Esophagus squamous epithelium (tissue), 5 donors: ENCODE measurements at places on chromosomes 11 and 22.

DNA sequence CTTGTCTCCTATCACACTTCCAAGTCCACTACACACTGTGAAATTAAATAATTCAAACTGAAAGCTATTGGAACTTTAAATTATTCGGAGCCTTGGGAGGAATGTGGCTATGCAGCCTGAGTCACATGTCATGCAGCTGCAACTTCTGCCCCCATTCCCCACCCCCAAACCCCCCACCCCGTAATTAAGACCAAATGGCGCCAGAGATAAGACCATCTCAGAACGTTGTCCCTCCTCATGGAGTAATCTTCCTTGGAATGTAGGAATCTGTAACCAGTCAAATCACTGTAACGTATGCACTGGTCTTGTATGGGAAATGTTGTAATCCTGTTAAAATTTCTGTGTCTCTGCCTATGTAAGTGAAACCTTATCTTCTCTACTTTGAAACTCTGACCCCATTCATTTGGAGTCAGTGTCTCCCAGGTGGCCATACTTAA, 37.0 kb downstream of the GAB2 start:
- DNase-seq = no peak

DNA sequence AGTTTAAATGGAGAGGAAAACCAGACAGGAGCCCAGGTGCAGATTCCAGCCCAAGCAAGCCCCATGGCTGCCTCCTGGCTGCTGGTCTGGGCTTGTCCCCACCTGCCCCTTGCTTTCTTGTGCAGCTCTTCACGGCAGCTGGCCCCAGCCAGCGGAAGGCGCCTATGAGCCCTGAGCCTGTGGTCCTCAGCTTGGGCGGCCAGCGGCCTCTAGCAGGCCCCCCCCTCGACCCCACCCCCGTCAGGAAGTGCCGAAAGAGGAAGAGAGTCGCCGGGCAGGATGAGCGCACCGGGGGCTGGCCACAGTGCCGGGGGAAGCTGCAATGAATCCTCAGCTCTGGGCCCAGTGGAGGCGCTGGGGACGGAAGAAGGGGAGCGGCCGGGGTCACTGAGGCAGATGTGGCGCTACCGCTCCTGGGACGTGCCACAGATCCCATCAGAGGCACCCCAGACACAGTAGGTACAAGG, 2.1 kb upstream of the DGKZ start:
- no peak for DNase-seq

DNA sequence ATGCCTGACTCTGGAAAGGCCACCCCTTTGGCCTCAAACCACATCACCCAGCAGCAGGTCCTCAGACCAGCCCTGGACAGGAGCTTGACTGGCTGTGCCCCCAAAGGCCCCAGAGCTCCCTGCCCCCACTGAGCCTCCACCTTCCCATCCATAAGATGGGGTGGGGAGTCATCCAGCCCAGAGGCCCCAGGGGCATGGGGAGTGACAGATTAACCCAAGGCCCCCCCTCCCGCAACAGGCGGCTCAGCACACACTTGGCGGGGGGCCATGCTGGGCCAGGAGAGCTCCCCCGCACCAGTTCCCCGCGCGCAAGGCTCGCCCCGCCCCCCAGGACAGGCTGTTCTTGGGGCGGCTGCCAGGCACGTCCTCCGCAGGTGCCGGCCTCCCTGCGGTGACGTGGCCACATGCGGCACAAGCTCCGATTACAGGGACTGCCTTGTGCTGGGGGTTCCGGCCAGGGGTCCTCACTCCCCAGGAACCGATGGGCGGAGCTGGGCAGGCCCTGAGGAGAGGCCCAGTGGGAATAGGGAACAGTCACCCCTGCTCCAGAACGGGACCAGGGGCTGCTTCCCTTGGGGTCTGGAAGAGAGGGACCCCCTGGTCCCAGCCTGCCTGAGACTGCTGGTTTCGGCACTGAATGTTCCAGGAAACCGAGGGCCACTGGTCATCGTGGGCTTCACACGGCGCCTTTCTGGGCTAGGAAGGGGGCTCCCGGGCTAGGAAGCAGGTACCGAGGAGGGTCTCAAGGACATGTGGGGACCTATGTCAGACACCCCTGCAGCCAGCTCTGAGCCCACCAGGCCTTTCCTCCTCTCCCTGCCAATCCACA, 5.1 kb upstream of the CDKN1C start:
- no peak for DNase-seq

DNA sequence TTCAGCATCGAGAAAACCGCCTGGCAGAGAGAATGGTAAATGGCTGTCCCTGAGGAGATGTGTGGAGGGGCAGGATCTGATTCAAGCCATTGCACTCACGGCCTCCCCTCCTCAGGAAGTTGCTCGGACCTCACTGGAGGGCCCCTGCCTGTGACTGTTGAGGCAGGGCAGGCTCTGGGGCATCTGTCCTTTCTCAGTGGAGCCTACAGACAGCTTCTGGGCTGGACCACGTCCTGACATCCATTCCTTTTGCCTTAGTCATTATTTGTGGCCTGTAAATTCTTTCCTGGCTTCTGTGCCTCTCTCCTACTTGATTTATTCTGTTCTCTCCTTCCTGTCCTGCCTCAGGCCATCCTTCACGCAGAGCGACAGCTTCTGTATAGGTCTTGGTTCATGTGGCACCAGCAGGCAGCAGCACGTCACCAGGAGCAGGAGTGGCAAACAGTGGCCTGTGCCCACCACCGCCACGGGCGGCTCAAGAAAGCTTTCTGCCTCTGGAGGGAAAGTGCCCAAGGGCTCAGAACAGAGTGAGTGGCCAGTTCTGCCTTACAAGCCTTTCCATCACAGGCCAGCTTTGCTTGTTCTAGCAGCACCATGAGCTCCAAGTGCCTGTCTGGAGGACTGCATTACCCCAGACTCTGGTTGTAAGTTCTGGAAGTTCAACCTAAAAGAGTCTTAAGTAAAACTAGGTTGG, 59.6 kb downstream of the PISD start:
- no peak for DNase-seq

DNA sequence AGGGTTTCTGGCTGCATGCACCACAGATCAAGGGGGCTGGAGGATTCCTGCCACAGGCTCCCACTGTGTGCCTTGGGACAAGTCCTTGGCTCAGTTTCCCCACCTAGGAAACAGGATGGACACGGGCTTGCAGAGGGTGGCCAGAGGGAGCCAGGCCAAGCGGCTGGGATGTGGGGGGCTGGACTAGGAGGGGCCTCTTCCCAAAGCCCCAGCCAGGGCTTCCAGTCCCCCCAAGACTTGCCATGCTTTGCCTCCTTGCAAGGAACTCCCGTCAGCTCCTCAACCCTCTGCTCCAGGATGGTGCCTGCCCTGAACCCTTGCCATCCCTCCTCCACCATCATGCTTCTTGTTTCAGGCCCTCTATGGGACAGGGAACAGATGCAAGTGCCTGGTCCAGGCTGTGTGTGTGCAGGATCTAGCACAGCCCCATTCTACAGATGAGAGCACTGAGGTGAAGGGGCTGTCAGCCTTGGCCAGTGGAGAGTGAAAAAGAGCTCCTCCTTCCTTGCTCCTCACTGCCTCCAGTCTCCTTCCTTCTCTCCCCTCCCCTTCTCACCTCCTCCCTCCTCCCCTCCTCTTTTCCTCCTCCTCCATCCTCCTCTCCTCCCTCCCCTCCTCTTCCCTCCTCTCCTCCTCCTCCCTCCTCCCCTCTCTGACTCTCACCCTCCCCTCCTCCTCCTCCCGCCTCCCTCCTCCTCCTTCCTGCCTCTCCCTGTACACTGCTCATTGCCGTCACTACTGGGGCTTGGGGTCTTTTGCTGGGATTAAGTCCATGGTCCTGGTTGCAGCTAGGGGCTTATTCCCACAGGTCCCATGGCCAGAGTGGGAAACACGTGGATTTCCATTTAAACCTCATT, 13.3 kb upstream of the FGF19 start:
- no peak for DNase-seq

GRCh38 chr11:110473706-110474105, 44.0 kb downstream of the FDX1 start:
- DNase-seq = no peak

DNA sequence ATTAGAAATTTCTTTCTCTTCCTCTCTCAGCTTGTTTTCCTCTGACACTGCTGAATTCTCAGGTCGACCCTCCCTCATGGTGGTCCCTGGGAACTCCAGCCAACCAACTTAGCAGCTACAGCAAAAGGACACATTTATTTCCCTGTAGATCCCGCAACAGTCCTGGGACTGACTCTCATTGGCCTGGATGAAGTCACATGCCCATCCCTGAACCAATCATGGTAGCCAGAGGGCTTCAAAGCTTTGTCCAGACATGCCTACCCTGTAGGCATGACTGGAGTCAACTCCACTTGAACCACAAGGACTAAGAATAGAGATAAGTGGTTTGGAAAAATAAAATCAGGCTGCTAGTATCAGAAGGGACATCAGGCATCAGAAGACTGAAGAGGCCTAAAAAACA, 84.6 kb upstream of the LRRC55 start:
- DNase-seq = no peak

DNA sequence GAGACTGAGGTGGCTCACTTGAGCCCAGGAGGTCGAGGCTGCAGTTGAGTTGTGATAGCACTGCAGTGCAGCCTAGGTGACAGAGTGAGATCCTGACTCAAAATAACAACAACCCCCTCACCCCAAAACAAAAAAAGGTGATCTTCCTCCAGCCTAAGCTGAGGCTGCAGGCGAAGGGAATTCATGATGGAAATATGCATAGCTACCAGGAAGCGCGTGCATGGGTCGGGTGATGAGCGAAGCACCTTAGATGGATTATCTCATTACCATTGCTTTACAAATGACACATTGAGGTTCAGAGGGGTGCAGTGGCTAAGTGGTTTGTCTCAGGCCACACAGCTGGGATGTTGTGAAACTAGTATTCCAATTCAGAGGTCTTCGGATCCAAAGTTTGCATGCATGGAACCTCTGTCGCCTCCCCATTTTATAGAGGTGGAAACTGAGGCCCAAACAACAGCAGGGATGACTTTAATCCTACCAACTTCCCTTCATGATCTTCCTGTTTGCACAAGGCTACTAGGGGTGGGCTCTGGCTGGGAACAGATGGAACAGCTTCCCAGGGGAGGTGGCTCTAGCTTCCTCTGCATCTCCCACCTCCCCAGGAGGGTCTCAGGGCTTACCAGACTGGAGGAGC, 4.6 kb downstream of the SLC29A2 start:
- no peak for DNase-seq

DNA sequence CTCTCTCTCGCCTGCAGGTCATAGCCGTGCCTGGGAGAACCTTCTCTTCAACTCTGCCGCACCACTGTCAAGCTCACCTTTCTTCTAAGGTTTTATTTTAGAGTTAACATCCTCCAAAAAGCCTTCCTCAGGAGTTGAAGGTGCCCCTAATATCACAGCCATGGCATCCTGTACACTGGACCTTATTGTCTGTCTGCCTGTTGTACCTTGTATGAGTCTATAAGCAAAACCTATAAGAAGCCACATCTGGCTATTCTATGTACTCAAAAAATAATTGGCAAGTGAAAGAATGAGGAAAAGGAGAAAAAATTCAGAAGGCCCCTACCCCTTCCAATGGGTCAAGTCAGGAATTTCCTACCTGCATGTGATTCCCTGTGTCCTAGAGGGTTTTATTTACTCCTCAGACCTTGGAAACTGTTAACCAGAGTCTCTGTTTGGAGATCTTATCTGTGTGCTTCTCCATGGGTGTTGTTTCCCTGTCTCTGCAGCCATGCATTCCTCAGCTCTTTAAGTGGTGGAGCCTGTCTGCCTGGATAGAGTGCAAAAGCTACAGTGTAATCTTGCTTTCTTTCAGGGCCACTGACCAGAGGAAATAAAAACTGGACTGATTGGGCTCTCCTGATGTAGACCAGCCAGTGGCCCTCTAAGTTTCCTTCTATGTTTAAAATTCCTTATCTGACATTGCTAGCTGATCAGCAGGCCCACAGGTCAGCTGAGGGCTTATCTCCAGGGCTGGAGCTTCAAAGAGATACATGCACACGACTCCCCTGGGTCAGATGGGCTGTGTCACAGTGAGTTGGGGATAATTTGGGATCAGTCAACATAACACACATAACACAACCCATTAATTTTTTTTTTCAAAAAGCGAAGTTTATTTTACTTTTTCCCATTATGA, 37.6 kb upstream of the TMEM135 start:
- DNase-seq = no peak

GRCh38 chr11:75344186-75344585, 7.3 kb downstream of the ARRB1 start:
- no peak for DNase-seq

DNA sequence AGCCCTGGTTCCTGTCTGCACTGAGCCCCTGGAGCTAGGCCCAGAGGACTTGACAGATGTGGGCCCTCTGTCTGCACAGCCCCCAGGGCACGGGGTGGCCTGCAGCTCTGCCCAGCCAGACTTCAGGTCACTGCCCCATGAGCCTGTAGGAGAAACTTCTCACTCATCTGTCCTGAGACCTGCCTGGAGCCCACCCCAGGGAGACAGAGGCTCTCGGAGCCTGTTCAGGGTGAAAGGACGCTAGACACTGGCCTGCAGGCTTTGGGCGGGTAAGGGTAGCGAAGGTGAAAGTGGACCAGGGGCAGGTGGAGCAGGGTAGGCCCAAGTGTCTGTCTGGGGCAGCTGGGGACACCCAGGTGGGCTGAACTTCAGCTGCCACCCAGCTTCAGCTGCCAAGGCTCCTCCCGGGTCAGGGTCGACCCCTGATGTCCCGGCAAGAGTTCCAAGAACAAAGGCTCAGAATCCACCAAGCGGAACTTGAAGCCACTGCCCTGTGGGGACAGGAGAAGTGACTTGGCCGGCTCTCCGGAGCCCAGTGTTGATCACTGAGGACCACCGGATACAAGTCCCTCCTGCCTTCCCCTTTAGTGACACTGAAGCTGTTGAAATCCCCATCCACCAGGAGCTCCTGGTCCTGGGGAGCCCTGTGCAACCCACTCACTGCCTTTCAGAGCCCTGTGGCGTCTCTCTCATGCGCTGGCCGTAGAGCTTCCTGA, 90.3 kb downstream of the KCNQ1 start:
- no peak for DNase-seq

DNA sequence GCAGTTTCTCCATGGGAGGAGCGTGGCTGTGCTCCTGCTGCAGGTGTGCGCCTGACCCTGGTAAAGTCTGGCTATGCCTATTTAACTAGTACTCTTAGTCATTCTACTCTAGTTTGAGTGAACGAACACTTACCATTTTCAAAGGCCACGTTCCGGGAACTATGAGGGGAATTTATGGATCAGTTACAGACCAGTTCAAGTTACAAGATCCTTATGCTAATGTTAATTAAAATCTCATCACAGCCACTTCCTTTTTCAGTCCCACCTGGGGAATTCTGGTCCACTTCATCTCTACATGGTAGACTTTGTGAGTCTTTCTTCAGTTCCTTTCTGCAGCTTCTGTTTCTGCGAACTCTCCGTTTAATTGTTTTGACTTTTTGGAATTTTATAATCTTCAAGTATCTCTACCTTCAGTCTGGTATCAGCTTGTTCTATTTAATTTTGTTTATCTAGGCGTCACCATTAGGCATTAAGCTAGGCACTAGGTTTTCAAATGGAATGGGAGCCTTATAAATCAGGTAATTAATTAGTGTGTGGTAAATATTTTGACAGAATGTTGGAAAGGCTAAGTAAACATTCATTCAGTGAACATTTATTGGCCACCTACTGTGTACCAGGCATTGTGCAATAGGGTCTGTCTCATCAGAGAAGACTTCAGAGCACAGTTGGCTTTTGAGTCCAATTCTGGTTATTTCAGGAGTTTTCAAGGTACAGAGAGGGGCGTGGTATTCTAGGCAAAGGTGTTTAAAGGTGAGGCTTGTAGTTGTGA, 78.9 kb downstream of the GRK3 start:
- DNase-seq = no peak
